ENCODE measurements at places on chromosomes 16 and 17.
A peak's percentile ranks its signal among the peaks of the same experiment; 100 is the strongest.

DNA sequence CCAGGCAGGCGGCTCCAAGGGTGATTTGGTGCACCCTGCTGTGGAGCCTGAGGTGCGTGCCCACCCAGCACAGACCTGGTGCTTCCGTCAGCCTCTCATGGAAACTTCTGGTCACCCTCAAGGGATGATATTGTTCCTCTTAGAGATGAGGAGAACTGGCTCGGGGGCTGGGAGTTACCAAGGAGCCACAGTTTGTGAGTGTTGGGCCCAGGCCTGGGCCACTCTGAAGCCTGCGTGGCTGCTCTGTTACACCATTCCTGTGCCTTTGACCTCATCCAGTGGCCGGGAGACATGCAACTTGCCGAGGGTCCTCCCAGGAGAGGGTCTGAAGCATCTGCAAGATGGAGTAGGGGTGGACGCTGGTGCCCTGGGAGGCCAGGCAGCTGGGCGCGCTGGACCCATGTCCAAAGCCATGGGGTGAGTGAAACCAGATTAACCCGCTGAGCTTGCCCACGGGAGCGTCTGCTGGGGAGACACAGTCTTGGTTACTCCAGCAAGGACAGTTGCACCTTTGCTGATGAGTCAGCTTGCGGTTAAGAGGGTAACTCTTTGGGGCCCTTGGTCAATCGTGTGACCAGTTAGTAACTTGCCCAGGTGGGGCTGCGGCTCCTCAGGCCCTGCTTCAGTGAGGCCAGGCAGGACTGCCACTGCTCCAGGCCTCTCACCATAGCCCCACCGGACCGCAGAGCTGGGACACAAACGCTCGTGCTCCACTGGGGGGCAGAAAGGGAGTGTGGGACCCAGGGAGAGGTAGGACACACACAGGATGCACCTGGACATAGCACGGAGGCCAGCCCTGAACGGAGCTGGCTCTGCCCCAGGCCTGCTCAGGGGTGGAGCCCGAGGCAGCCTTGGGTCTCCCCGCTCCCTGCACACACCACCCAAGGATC lies 7.5 kb downstream of the C16orf90 start:
- no peak for DNase-seq

DNA sequence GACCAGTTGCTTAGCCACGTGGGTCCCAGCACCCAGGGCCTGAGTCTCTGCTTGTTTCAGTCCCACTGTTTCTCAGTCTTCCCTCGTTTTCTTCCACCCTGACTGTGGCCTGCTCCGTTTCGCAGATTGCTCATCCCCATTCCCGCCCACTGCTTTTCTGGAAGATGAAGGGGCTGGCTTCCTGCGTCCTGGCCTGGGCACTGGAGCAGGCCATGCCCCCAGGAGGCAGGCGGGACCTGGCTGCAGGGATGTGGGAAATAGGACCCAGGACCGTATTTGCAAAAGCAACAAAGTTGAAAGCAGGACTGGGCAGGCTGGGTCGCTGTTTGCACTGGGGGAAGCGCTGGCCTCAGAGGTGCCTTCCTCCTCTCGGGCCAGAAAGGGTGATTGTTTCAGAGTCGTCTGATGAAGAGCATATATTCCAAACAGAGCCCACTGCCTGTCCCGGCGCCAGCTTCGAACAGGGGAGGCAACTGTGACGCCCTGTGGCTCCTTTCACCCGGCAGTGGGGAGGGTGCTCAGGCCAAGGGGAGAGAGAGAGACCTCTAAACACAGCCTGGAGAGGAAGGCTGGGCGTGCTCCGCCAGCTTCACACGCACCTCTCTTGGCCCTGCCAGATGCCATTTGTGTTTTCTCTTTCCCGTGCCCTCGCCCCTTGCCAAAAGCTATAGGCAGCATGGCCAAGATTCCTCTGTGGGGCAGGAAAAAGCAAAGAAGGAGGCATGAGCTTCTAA lies 108.6 kb downstream of the CMIP start:
- no peak for DNase-seq

GRCh38 chr17:75844530-75845057 lies 390 bp upstream of the UNC13D start:
- no peak for DNase-seq

- no peak for DNase-seq
Observed at GRCh38 chr17:55124730-55125360, 139.9 kb upstream of the HLF start.

DNA sequence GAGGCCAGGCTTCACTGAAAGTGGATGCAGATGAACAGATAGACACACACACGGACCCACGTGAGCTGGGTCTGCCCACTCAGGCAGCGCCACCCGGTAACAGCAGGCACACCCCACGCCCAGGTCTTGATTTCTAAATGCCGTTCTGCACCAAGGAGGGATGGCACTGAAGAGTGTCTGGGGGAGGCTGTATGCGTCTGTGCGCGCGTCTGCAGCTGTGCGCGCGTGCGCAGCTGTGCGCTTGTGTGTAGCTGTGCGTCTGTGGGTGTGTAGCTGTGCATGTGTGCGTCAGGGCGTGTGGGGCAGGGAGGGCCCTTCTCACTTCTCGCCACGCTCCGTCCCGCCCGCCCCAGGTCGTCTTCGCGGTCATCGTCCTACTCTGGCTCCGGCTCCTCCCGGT lies 15.5 kb upstream of the IL17C start:
- DNase-seq, result no peak

DNA sequence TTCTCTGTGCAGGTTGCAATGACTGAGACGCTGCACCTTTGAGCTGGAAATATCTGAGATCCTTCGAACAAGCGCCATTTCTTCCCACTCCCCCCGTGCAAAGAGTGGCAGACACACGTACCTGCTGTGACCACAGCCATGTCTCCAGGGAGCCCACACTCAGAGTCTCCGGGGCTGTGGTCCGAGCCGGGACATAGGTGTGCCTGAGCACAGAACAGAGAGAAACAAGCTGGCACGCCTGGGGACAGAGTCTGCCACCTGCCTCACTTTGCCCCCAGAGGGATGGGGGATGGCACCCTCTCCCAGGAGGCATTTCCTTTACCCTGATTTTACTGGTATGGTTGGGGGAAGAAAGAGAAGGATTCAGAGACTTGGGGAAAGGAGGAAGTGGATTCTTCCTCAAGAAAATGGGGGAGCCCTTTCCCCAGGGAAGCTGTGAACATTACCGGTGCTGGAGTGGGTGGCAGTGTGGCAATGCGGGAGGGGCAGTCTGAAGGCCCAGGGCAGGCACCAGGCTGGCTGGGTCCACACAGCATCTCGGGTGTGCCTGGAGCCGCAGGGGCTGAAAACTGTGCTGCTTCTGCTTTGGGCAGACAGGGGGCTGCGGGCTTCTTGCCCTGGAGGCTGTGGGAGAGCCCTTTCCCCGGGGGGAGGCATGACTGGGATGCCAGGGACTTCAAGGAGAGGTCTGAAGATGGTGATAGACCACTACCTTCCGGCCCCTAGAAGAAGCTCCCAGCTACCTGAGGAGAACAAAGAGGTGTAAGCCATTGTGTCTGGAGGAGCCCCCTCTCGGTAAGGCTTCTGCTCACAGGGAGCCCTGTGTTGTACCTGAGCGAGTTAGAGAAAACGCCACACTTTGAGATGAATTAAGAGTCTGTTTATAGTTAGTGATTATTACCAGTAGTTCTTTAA lies 6.6 kb upstream of the PIK3R6 start:
- no peak for DNase-seq

GRCh38 chr16:725463-726187 lies 618 bp downstream of the CCDC78 start:
- DNase-seq, result no peak

DNA sequence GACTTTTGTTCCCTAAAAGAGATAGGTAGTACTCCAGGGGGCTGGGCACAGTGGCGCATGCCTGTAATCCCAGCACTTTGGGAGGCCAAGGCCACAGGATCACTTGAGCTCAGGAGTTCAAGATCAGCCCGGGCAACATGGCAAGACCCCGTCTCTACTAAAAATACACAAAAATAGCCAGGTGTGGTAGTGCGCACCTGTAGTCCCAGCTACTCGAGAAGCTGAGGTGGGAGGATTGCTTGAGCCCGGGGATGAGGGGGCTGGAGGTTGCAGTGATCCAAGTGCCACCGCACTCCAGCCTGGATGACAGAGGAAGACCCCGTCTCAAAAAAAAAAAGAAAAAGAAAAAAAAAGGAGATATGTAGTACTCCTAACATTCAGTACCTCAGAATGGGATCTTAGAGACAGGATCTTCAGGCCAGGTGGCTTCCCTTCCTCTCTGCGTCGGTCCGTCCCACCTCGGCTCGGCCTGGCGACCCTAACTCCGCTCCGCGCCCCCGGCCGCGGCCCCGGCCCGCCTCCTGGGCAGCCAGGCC lies 89.6 kb downstream of the CDC27 start:
- DNase-seq, result no peak

GRCh38 chr17:19978805-19979211 lies 1.2 kb upstream of the AKAP10 start:
- peak; percentile 50 for DNase-seq

DNA sequence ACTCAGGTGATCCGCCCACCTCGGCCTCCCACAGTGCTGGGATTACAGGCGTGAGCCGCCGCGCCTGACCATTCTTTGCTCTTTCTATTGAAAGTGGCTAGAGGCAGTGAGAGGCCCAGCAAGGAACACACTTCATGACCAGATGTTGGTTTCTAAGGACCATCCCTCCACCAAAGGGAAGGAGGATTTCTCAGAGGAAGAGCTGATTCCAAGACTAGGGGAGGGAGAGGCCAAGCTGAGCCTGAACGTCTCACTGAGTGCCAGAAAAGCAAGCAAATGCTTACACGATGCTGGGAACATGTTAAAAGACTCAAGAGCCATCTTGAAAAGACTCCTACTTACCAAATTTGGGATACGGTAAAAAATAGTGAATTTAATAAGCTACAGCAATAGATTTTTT lies 79.2 kb downstream of the MRM3 start:
- no peak for DNase-seq

GRCh38 chr16:50408001-50408561 lies 39.3 kb upstream of the BRD7 start:
- no peak for DNase-seq

- DNase-seq, result no peak
Observed at GRCh38 chr16:83253521-83253920, 554.3 kb upstream of the HSBP1 start.

GRCh38 chr17:49193513-49194296 lies 16.7 kb downstream of the GNGT2 start:
- peak; percentile 71 for DNase-seq

- DNase-seq, result no peak
Observed at GRCh38 chr16:1621851-1622250, 9.7 kb downstream of the CRAMP1 start.

DNA sequence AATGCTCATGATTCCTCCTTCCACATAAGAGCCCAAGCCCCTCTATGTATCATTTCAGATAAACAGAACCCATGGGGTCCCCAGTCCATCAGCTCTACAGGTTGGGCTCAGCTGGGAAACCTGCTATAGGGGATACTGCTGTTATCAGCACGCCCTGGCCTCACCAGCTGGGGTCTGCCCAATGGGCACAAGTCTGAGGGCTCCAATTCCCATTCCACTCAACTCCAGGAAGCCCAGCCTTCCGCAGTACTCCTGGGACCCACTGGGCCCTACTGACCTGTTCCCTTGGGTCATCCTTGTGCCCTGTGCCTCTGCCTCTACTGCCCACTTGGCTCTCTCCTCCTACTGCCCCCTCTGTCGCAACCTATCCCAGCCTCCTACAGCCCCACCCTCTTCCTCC lies 16.2 kb upstream of the XYLT2 start:
- no peak for DNase-seq

GRCh38 chr17:72479113-72479512 lies 358.3 kb downstream of the SOX9 start:
- DNase-seq, result no peak

DNA sequence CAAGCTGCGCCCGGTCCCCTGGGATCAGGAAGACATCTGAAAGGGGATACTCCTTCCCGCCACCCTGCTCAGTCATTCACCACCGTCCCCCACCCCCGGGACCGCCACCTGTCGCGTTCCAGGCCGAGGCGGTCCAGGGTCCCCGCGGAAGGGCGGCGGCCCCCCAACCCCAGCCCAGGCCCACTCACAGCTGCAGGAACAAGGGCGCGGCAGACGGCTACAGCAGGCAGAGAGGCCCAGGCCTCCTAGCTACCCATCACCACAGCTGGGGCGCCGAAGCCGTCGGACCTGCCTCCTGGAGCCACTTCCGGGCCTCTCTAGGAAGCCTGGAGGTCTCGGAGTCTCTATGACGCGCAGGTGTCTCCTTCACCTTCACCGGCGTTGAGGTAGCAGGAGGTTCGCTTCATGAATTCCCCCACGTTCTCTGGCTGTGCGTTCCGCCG lies at the start of gene SDR42E1:
SDR42E1 (minus strand) TSS at position 272 of the 443 bp plus-strand sequence. CDS start 10,612 bp downstream, outside the sequence.
- no peak for DNase-seq

DNA sequence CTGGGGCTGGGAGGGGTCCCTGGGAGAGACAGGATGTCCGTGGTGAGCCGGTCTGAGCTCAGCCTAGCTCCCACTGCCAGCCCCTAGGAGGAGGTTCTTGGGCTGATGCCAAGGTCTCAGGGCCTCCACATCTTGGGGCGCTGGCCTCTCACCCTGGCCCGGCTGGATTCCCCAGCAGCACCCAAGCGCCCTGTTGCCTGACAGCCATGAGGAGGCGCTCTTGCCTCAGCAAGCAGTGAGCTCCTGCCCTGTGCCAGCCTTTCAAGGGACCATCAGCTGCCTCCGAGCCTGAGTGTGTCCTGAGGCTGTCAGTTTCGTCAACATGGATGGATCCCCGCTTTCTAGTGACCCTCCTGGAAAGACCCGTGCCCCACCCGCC lies 234.9 kb upstream of the CIBAR2 start:
- DNase-seq, result peak; percentile 36

DNA sequence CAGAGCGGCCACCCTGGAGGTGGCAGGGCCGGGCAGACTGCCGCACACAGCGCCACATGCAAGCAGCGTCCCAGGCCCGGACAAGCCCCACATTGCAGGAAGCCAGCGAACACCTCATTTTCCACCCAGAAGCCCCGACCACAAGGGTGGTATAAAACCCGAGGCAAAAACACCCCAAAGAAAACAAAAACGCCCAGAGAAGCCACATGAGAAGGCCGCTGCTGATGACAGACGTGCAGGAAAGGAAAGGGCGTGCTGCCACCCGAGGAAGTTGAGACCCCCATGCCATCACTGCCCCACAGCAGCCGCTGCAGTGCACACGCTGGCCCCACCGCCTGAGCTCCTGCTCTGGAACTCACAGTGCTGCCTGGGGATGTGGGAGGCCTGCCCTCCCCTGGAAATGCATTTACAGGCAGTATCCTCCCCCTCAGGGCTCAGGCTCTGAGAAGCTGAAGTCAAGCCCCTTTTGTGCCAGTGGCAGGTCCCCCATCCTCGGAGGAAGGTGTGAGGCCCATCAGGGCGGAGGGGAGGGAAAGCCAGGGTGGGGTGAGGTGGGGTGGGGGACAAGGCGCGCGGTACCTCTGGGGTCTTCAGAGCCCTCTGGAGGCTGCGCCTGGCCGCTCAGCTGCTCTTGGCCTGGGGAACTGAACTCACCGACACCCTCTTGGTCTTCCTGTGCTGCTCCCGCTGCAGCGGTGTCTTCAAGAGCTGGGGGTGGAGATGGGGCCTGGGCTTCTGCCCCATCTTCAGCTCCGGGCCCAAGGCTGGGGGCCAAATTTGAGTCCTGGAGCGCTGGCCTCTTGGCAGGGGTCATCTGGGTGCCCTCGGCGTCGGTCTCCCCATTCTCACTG lies 62.0 kb downstream of the IL21R start:
- DNase-seq, result no peak

GRCh38 chr17:57080718-57081117 lies 4.3 kb upstream of the AKAP1 start:
- no peak for DNase-seq

GRCh38 chr17:32159586-32160438 lies 17.5 kb downstream of the RHOT1 start:
- no peak for DNase-seq

- peak; percentile 85 for DNase-seq
Observed at GRCh38 chr16:23952128-23952970, 116.6 kb downstream of the PRKCB start.

- DNase-seq, result no peak
Observed at GRCh38 chr16:56855946-56856345, 9.1 kb upstream of the SLC12A3 start.
